Chondrocyte (in vitro differentiated cells): ENCODE measurements at places on chromosomes 1 and 21. TPM values are rescaled to one million over a fixed set of nuclear protein-coding genes. Genes with fewer than 3 reads are reported as not detected.

TRPM2 gene
- 0.21 to 0.32 TPM in 2 of 3 replicates, not detected in the other for total RNA-seq

NBPF3 gene
- total RNA-seq: 15.0 to 18.5 TPM (median 16.3 TPM) in 3 replicates

FCRL5 gene
- total RNA-seq: not detected in 3 replicates

FBLIM1 gene
- 191 to 492 TPM (median 490 TPM) in 3 replicates for total RNA-seq

TRNAU1AP gene
- total RNA-seq: 19.6 to 21.5 TPM (median 20.3 TPM) in 3 replicates

WDTC1 gene
- total RNA-seq: 30.8 to 32.4 TPM (median 31.2 TPM) in 3 replicates

VHLL gene
- not detected in 3 replicates for total RNA-seq

OLIG1 gene
- total RNA-seq: not detected in 3 replicates

AMPD1 gene
- not detected in 3 replicates for total RNA-seq

LCE6A gene
- not detected in 3 replicates for total RNA-seq

VANGL2 gene
- 8.0 to 12.0 TPM (median 11.3 TPM) in 3 replicates for total RNA-seq

LMOD1 gene
- total RNA-seq: 17.7 to 83.6 TPM (median 80.5 TPM) in 3 replicates

ZFP69 gene
- total RNA-seq: 4.5 to 4.9 TPM (median 4.5 TPM) in 3 replicates

S100A14 gene
- total RNA-seq: not detected in 3 replicates

LMX1A gene
- not detected in 3 replicates for total RNA-seq

CHODL gene
- total RNA-seq: 0.18 to 0.22 TPM in 2 of 3 replicates, not detected in the other

FMN2 gene
- total RNA-seq: 3.5 to 4.1 TPM (median 3.8 TPM) in 3 replicates

TAL1 gene
- total RNA-seq: 0.10 TPM in 2 of 3 replicates, not detected in the other

BLACAT1 gene
- not detected in 3 replicates for total RNA-seq

PRSS38 gene
- total RNA-seq: not detected in 3 replicates

STK40 gene
- 42.6 to 63.7 TPM (median 59.9 TPM) in 3 replicates for total RNA-seq

CYYR1 gene
- total RNA-seq: 1.3 to 4.1 TPM (median 1.5 TPM) in 3 replicates

KRTAP19-1 gene
- total RNA-seq: not detected in 3 replicates

ETV3L gene
- not detected in 3 replicates for total RNA-seq

SELP gene
- not detected in 3 replicates for total RNA-seq

FCRL6 gene
- total RNA-seq: not detected in 3 replicates
